Foreskin keratinocyte (primary cell): ENCODE measurements at places on chromosomes 7 and 10.

DNA sequence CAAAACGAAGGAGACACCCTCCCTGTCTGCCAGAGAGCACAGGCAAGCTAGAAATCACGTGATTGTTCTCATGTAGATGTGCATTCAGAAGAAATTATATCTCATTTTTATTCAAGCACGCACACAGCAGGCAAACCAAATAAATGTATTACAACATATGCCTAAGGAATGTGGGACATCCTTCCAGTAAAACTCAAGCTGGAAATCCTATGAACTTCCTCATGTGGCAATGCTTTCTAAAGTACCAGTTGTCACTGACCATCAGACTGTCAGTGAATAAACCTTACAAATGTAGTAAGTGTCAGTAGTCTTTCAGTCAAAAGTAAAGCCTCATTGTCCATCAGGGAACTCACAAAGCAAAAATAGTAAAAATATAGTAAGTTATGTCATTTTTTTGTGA is 350.1 kb upstream of the POM121L12 start:
- no peak for DNase-seq

- no peak for DNase-seq
Observed at GRCh38 chr7:151699147-151699927, 177.6 kb downstream of the PRKAG2 start.

DNA sequence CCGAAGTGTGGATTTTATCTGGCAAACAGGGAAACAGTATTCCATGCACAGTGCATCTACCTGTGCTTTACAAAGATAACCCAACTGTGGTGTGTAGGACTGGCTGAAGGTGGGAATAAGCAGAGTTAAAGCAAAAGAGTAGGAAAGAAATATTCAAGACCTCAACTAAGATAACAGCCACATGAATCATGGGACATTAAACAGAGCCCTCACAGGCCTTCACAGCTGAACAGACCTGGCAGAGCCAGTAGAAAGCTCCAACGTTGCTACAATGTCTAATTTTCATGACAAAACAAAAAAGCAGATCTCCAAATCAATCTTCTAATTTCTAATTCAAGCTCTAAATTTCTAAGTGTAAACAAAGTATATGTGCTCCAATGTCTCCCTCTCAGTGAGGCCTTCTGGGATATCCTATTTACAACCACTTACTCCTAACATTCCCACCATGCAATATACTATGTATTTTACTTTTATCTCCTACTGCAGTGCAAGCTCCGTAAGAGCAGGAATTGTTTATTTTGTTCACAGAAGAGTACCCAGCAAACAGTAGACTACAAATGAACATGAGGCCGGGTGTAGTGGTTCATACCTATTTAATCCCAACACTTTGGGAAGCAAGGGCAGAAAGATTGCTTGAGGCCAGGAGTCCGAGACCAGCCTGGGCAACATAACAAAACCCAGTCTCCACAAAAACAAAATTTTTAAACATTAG is 63.5 kb downstream of the UBE2H start:
- DNase-seq, result no peak

GRCh38 chr7:143379611-143380259 is 1.4 kb upstream of the ZYX start:
- no peak for DNase-seq

DNA sequence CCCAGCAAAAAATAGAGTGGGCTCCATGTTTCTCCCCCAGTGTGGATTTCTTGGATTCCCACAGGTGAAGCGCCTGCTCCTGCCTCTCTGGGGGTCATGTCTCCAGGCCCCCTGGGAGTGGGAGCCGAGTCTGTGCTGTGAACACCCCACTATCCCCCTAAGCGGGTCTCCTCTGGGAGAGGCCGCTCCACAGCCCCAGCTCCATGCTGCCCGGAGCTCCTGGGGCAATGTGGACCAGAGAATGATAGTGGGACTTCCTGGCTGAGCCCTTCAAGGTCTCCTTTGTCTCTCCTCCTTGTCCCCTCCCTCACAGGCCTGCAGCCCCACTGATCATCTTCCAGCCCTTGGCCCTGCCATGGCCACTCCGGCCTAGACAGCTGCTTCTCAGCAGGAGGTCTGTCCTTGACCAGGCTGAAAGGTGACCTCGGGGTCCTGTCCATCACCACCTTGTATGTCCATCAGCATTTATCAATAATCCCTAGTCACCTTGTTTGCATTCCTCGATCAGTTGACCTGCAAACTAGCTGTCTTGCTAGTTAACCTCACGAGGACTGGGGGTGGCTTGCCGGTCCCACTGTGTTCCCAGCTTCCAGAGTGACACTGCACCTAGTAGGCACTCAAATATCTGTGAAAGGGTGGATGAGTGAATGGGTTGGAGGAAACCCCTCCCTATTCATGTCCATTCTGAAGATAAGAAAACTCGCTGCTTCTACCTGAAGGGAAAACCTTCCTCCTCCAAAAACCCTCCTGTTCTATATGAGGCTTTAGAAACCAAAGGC is 776 bp upstream of the CALML3 start:
- no peak for DNase-seq

DNA sequence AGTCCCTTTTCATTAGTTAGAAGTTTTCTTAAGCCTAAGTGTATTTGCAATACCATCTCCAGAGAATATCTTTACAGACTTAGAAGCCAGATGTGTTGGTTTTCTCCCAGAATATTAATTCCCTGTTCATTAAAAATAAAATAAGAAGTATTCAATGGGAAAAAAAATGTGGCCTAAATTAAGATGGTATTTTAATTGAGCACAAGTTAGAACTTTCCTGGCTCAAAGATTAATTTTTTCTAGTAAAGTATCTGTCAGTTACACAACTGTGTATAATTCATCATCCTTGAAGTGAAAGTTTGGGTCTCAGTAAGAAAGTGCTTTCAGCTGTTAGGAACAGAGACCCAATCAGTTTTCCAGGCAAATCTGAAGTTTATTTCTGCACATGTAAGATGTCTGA is 1179.5 kb upstream of the C7orf33 start:
- DNase-seq, result no peak

- no peak for DNase-seq
Observed at GRCh38 chr7:75711656-75712514, 26.9 kb downstream of the HIP1 start.

DNA sequence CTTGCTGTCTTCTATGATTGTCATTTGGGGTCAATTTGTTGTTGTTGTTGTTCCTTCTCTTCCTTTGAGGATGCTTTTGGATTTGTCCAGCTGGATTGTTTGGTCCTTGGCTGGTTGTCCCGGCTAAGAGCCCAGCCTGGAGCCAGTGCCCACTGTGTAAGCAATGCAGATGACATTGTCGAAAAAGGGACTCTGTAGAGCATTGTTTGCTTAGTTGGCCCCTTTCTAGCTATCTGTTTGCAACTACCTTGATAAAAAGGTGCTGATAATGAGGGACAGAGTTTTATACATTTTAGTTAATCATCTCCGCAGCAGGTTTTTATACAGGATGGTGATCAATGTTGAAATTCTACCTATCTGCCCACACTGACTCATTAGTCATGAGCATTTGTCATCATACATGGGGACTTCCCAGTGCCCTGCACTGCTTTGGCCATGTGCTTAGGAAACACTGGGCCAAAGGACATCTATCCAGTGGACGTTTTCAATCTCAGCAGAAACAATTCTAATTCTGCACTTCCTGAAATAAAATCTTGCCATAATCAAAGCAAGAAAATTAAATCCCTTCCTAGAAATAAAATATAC is 311.9 kb downstream of the GRM8 start:
- no peak for DNase-seq
